ENCODE measurements at places on chromosomes 1 and 21. TPM values are rescaled to one million over a fixed set of nuclear protein-coding genes. Genes with fewer than 3 reads are reported as not detected.

The CR1L gene
- not detected for polyA plus RNA-seq

The OR10J1 gene
- polyA plus RNA-seq = not detected

GRCh38 chr1:70222716-70223235 lies 1.6 kb downstream of the SRSF11 start:
- no peaks in the 10 kb centered on the region for H3K4me1 ChIP-seq
- no peak for DNase-seq
- no peak overlapping the region for H3K27ac ChIP-seq
- H3K27me3 ChIP-seq = no peaks in the 10 kb centered on the region

GRCh38 chr1:27981145-27981544 lies 21.4 kb downstream of the XKR8 start:
- H3K27me3 ChIP-seq = no peaks in the 10 kb centered on the region
- no peak overlapping the region for H3K4me3 ChIP-seq
- DNase-seq = no peak
- H3K4me1 ChIP-seq = no peaks in the 10 kb centered on the region
- no peak overlapping the region for H3K27ac ChIP-seq
- H3K36me3 ChIP-seq = peaks cover 6% of the 10 kb centered on the region

- peaks cover 6% of the 10 kb centered on the region for H3K4me1 ChIP-seq
- no peaks in the 10 kb centered on the region for H3K36me3 ChIP-seq
- H3K27me3 ChIP-seq = no peaks in the 10 kb centered on the region
Observed at GRCh38 chr1:165842023-165842670, 14.7 kb downstream of the UCK2 start.

All from small intestine (tissue), 16 donors.